Activated B cell treated with CpG ODN at 0.5 μM for 24 hours (primary cell): ENCODE measurements at places on chromosomes 2 and 18.

DNA sequence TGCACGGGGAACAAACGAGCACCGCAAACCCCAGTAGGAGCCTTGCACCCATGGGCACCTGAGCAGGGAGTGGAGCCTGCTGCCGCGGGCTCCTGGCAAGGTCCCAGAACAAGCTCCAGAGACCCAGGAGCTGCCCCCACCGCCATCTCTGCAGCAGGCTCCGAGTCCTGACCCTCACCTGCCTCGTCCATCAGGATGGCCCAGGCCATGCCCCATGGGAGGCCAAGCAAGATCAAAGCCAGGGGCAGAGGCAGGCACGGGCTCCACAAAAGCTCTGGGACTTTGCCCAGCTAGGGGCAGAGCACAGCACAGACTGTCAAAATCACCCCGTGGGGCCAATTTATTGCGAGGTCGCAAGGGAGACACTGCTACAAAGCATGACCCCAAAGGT is 43.6 kb downstream of the GPC1 start:
- DNase-seq, result no peak

GRCh38 chr2:12669036-12669435 is 47.7 kb upstream of the TRIB2 start:
- DNase-seq, result no peak

GRCh38 chr2:183031911-183032794 is 6.1 kb downstream of the NCKAP1 start:
- DNase-seq, result no peak

DNA sequence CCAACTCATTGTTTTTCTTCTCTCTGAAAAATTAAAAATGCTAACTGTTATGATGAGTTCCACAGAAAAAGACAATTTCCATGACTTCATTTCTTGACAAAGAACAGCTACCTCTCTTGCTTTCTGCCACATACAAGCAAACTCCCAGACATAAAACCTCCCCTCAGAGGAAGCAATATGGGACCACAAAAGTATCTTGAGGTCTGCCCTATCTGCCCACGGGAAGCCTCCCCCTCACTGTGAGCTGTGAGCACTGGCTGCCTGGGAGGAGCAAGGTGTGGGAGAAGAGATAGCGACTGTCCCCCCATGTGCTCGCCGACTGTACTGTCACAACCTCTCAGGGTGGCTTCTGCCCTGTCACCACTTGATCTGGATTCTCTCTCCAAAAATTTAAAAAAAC is 69.7 kb upstream of the NRP2 start:
- DNase-seq, result no peak

DNA sequence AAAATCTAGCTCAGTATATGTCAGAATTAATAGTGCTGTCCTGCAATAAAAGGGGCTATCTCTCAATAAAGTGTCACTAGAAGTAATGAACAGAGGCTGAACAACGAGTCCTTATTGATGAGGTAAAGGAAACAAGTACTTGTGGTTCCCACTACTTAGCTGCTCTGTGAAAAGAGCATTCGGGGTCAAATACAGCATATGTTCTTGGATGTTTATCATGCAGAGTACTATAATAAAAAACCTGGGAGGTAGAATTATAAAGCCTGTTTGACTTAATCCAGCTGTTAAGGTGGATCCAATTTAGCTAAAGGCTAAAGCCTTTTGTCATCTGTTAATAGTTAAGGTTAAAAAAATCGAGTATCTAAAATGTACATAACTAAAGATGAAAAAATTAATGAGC is 32.4 kb downstream of the SLC35F5 start:
- DNase-seq, result no peak

GRCh38 chr2:195601361-195601760 is 55.7 kb upstream of the SLC39A10 start:
- DNase-seq, result no peak

DNA sequence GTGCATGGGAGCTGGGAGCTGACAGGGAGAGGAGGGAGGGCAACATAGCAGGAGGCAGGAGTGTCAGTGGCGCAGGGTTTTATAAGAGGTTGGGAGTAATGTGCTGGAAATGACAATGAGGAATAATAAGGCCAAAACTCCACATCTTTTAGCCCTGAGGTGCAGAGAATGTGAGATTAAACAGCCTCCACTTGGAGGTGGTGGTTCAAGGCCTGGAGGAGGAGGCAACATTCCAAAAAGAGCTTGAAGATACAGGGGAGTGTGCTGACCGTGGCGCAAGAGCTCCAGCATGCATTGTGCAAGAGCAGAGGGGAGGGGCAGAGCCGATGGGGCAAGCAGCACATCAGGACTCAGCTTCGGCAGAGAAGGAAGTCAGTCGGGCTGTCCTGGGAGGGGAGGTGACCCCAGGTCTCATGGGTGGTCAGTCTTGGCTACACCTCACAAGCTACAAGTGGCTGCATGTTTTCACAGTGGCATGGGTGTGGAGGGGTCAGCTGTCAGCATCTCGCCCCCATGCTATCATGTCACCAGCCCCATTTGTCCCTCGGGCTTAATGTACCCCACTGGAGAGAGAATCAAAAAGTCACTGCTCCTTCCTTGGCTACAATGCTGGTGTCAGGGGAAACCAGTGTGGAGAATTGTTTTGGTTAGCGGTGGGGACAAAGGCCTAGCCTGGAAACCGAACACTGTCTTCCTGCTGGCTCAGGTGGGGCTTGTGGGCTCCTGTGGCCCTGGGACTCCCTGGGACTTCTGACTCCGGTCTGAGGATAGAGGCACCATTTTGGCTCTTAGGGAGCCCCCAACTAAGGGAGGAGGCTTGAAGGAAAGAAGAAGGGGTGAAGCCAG is 208.0 kb downstream of the ZFP36L2 start:
- DNase-seq, result no peak

DNA sequence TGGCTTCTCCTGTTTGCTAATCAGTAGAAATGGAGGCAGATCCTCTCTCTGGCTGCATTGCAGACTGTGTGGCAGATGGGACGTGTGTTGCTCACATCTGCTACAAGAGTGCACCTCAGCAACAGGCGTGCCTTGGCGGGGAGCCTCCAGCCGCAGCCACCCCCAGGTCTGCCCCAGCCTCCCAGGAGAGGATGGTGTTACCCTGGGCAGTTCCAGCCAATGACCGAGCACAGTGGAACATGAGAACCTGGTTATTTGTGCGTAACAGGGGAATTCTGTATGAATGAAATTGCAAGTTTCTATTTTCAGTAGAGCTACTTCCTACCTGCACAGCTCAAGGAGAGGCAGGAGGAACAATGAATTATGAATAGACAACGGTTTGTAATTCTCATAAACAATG is 130.6 kb upstream of the CBLN2 start:
- no peak for DNase-seq

DNA sequence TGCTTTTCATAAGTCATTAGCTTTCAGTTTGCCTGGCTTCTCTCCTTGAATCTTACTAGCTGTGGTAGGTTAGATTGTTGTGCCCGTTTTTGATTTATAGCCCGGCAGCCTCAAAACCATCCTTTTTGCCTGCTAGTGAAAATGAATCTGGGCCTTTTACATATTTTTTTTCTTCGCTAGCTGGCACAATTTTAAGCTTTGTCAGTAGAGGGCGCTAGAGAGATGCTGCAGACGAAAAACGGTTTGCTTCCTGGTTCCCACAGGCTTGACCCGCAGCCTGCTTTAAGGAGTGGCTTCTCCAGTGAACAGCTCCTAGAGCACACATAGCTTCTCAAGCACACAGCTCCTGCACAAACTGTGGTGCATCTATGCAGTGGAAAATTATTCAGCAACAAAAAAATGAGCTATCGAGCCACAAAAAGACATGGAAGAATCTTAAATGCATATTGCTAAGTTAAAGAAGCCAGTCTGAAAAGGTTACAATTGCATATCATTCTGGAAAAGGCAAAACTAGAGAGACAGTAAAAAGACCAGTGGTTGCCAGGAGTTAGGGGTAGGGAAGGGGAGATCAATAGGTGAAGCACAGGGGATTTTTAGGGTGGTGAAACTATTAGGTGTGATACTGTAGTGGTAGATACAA is 47.9 kb downstream of the E2F6 start:
- no peak for DNase-seq

GRCh38 chr18:11500153-11501122 is 109.0 kb upstream of the SLC35G4 start:
- no peak for DNase-seq

DNA sequence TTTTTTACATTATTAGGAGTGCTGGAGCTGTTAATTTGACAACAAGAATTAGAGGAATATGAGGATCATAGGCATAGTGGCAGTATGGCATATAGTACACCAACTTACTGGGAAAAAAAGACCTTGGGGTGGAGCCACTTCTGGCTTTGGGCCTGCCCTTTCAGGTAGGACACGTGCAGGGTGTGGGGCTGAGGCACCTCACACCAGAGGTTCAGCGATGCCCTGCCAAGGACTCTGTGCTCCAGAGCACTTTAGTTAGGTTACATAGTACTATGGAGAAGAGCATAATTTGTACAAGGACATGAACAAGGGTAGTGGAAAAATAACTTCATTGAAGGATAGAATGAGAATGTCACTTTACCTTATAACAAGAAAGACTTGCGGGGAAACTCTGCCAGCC is 77.1 kb upstream of the CD302 start:
- no peak for DNase-seq

GRCh38 chr2:30968660-30969397 is 161.6 kb upstream of the CAPN13 start:
- no peak for DNase-seq

- DNase-seq, result no peak
Measured at GRCh38 chr2:18356676-18357075, 203.8 kb downstream of the RDH14 start.

GRCh38 chr18:58511897-58512581 is 116.9 kb downstream of the ALPK2 start:
- no peak for DNase-seq

GRCh38 chr18:36333414-36333813 is 35.9 kb downstream of the FHOD3 start:
- no peak for DNase-seq

GRCh38 chr2:191105082-191105481 is 45.7 kb downstream of the STAT4 start:
- no peak for DNase-seq

DNA sequence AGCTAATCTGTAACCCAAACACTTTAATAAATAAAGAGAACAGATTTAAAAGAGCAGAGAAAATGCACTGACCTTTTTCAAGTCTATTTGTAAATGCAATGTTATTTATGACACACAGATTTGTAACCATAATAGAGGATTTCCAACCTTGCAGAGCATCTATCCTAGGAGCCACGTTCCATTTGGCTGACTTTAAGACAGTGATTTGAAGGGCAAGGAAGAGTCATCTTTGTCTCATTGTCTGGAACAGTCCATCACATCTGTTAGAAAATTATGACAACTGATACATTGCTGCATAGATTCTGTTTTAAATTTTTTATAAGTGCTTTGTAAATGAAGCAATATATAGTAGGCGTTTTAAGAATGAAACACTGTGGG is 90.8 kb upstream of the L3MBTL4 start:
- no peak for DNase-seq

DNA sequence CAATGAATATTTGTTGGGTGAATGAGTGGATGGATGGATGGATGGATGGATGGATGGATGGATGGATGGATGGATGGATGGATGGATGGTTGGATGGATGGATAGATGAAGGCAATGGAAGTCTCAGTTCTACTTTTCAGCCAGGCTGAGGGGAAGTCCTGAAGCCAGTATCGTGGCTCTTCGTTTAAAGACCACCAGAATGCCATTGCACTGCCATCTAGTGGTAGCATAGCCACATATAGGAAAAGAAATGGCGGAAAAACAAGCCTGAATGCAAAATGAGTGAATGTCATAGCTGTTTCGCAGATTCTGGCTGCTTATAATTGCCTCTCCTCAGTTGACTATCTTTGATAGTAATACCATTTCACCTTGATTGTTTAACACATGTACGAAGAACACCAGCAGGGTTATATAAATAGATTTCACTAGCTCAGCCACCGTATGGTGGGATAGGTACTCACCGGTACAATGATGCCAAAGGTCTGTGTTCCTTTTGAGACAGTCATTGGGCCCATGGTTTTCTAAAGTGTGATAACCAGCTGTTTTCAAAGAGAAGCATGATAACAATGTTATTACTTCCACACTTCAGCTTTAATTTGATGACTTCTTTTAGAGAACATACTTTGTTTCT is 62.3 kb upstream of the GREB1L start:
- no peak for DNase-seq

DNA sequence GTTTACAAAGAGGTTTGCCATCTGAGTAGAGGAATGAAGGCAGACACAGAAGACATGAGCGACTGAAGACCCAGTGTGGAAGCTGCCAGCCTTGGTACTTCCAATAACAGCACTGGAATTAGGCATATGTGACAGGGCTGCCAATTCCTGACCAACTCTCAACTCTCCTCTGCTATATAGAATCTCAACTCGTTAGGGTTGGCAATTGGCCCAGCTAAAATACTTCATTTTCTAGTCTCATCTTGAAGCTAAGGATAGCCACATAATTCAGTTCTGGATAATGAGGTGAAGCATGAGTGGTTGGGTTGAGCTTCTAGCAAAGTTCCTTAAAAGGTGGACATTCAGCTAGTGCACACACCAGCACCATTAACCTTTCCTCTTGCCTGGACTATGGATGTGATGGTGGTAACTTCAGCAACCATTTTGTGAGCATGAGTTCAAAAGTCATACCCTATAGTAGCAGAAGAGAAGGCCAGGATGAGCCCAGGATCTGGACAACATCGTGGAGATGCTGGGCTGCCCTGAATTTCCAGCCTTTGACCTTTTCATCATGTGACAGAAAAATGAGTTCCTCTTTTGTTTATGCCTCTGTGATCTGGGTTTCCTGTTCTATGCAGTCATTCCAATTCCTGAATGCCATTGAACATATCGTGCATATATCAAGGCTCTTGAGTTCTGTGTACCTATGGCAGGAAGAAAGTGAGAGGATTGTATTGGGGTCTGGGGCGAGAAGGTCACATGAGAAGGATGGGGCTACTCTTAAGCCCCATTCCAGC is 68.1 kb upstream of the HAAO start:
- no peak for DNase-seq

- DNase-seq, result no peak
Measured at GRCh38 chr18:26462355-26462754, 86.0 kb downstream of the KCTD1 start.

DNA sequence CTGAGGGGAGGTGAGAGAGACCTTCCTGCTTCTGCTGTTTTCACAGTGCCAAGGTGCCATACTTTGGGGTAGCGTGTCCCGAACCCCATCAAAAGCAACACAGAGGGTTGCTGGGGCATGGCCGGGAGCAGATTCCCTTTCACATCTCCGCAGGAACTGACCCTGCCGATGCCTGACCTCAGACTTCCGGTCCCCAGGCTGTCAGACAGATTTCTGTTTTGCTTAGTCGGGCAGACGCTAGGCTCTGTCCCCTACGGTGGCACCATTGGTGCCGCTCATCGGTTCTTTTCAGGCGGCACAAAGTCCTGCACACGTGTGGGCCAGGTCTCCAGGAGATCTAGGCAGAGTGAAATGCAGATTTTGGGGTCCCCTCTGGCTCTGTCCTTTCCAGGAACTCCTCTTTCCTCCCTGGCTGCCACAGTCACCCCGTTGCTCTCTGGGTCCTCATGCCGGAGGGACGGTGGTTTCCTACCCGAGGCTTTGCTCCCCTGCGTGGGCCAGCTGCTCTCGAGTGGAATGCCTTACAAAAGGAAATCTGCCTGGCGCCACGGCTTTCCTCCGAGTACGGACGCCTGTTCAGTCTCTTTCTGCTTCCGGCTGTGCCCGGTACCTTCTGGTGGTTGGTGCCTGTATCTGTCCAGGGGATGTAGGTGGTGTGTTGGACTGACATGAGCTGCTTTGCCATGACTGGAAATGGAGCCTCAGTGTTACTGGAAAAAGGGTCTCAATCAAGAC is 39.3 kb downstream of the RTP5 start:
- DNase-seq, result no peak
